ENCODE measurements at places on chromosomes 5 and 9.

- no peak for DNase-seq
Observed at GRCh38 chr5:139215107-139215975, 17.2 kb upstream of the SIL1 start.

- no peak for DNase-seq
Observed at GRCh38 chr5:61307611-61308010, 24.4 kb upstream of the ZSWIM6 start.

DNA sequence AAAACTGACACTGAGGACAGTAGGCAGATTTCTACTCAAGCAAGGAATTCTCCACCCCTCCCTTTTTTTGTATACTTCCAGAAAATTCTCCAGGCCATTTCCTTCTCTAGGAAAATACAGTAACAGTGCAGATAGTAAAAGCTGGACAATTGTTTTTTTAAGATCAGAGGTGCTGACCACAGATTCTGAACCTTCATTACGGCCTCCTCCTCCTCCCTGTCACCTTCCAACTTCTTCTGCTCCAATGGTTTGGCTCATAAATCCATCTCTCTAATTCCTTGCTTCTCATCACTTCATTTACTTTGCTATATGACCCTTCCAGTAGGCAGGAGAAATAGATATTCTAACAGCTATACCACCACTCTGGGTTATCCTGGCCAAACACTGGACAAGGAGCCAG, 220.6 kb downstream of the FBN2 start:
- no peak for DNase-seq

DNA sequence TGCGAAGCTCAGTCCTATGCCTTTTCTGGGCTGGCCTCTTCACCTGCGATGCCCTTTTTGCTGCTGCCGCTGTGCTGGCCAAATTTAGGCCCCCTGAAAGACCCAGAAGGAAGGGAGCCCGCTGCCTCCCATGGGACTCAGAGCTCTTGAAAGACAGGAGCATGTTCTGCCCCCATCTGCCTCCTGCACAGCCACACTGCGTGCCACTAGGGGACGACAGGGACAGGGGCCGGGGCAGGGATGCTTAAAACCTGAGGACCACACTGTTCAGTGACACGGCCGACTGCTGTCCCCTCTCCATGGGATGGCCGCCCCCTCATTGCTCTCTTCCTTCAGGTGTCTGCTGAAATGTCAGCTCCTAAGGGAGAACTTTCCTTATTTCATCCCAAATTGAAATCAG, 132.4 kb downstream of the ADAMTS2 start:
- DNase-seq: no peak

DNA sequence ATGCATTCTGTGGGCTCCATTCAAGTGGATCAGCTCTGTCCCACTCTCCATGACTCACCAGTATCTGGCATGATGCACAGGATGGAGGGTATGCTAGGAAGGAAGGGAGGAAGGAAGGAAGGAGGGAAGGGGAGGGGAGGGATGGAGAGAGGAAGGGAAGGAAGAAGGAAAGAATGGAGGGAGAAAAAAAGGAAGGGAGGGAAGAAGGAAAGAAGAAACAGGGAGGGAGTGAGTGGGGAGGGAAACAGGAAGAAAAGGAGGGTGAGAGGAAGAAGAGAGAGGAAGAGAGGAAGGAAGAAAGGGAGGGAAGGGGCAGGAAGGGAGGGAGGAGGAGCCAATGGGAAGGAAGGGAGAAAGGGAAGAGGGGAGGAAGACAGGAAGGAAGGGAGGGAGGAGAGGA, 5.3 kb upstream of the BARHL1 start:
- no peak for DNase-seq

GRCh38 chr5:111502956-111503355, 9.4 kb downstream of the STARD4 start:
- no peak for DNase-seq

GRCh38 chr5:39109606-39110005, 35.4 kb upstream of the RICTOR start:
- no peak for DNase-seq

DNA sequence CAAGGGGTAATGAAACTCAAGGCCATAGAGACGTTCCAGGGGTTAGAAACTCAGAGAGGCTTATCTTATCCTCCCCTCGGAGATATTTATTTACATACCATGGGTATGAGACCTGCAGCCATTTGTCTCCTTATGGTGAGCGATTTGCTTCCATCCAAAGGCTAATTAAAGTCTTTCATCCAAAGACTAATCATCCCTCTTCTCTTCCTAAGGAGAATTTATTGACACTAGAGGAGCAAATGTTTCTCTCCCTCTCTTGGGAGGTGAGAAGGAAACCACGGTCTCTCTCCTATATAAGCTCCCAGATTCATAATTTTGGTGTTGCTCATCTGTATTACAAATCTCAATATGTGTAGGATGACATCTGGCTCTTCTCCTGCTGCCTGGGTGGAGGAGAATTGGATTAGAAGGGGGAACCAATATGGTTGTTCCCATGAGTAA, 31.0 kb upstream of the RPS23 start:
- no peak for DNase-seq

Measured in DMS 273 treated with DMSO at 0.1 percent for 48 hours (cell line).